ENCODE measurements at places on chromosomes 16 and 17.

DNA sequence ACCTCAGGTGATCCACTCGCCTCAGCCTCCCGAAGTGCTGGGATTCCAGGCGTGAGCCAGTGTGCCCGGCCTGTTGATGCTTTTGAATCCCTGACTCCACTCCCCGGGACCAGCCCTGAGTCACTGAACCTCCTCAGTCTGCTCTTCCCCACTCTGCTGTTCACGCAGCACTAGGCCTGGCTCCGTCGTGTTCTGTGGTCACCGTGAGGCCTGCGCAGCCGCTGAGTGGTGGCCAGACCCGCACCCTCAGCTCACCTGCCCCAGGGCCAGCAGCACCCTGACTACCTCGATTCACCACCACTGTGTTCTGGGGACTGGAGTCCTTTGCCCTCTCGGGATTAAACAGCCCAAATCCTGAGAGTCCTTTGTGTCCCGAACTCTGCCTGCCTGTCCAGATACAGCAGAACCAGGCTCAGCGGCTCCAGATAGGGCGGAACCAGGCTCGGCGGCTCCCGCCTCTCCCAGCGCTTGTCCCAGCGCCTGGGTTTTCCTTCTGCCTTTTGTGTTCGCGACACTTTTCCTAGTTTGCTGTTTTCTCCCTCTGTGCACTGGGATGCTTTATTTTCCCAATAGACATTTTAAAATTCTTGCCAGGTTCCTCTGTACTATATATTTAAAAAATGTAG lies 58.6 kb upstream of the ENDOV start:
- no peak for DNase-seq

GRCh38 chr16:78677181-78677731 lies 577.8 kb downstream of the WWOX start:
- DNase-seq: no peak

GRCh38 chr17:63390090-63390489 lies 56.0 kb downstream of the CYB561 start:
- no peak for DNase-seq

DNA sequence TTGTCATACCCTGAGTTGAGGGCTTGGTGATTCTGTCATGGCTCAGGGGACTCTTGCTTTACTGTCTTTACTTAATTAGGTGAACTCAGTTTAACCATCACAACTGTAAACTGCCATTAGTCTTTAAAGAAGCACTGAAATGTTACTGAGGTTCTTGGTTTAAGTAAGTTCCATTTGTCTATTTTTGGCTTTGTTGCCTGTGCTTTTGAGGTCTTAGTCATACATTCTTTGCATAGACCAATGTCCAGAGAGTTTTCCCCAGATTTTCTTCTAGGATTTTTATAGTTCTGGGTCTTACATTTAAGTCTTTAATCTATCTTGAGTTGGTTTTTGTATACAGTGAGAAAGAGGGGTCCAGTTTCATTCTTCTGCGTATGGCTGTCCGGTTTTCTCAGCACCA lies 137.5 kb downstream of the SOCS1 start:
- no peak for DNase-seq

DNA sequence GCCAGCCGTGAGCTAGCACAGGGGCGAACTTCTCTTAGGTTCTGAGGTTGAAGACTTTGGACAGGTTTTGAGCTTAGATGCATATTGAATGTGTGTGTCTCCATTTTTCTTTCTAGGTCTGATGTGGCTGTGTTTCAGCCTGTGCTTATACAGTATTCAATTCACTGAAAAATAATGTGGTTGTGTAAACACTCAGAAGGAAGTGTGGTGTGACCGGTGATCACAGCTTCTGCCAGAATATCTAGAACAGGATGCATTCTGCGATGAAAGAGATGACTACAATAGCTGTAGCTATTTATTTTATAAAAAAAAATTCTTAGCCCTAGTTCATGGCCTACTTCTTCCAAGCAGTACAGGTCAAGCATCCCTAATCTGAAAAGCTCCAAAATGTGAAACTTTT lies 64.4 kb downstream of the MAP2K6 start:
- DNase-seq: no peak

GRCh38 chr17:55632893-55633292 lies 89.8 kb downstream of the TMEM100 start:
- no peak for DNase-seq

DNA sequence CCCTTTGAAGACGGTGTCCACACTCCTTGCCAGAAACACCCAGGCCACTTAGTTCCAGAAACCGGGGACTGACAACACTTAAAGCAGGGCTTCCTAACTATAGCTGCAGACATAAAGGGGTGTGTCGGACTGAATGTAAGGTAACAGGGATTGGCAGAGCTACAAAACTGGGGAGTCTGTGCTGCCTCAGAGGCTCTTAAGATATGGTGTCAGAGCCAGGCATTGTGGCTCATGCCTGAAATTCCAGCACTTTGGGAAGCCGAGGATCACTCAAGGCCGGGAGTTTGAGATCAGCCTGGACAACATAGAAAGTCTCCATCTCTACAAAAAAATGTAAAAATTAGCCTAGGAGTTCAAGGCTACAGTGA lies 14.2 kb upstream of the NLRC3 start:
- DNase-seq: no peak

DNA sequence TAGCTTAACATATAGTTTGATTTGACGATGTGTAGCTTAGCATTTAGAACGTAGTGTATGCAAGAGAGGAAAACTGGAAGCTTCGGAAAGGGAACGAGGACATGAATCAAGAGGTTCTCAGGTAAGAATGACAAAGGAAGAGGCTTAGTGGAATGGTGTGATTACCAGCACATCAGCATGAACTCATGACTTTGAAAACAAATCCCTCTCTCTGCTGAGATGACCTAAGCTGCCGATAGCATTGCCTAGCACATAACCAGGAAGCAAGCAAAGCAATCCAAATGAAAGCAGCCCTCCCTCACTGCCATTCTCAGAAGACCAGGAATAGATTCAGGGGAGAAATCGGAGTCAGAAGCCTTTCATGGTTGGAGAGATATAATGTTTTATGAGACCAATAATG lies 51.3 kb upstream of the CCL1 start:
- no peak for DNase-seq

DNA sequence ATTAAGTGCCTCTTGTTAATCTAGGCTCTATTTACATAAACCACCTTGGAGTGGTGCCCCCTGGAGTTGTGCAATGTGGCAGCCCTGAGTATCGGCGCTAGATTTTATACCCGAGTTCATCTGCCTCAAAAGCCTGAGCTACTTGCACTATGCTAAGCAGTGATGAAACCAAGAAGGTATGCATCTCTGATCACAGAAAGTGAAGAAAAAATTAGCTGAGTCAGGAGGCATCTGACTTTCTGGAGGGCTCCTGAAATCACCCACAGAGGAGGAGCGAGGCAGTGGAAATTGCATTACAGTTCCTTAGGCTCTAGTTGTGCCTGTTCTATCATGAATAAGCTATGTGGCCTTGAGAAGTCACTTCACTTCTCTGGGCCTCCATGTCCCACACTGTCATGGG lies 80.3 kb upstream of the PSMD7 start:
- DNase-seq: no peak

GRCh38 chr16:84397090-84397489 lies 28.8 kb downstream of the ATP2C2 start:
- DNase-seq: no peak

GRCh38 chr16:68548947-68549346 lies 9.9 kb downstream of the ZFP90 start:
- DNase-seq: no peak

All from kidney glomerular epithelial cell (primary cell).